Testis (tissue), 5 donors: ENCODE measurements at places on chromosomes 4 and X.

DNA sequence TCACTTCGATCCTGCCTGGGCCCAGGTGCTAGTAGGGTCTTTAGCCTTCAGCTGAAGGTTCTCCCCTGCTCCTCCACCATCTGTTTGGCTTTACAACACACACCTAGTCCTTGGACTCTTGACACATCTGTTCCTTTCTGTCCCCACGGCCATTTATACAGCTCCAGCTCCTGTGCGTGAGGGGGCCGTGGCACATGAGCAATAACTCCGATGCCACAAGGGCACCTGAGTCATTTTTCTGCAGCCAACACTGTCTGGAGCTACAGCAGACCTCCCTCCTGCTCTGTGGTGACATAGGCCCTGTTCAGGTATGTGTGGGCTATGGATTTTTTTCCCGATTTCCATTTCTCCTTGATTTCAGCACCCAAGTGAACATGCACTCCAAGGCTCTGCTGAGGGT is 44.7 kb upstream of the BCOR start:
- no peak overlapping the region for H3K4me3 ChIP-seq
- no peak overlapping the region for H3K27ac ChIP-seq
- H3K36me3 ChIP-seq = no peaks in the 10 kb centered on the region
- no peak for DNase-seq
- no peaks in the 10 kb centered on the region for H3K4me1 ChIP-seq

DNA sequence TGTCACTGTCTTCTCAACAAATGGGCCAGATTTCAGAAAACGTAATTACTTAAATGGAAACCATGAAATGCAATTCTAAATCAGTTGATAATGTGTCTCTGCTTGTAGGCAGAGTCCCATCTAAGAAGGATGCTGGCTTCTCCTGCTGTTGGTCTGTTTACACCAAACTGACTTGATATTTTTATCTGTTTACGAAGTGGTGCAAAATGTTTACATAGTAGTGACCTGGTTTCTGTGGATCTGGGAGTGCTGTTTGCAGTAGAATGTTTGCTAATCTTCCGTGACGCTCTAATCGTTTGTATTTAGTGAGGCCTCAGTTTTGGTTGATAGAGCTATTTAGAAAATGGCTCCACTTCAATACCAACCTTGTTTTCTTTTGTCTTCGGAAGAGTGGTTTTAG is 213.5 kb downstream of the VEGFC start:
- no peak overlapping the region for H3K4me3 ChIP-seq
- DNase-seq = no peak
- no peak overlapping the region for H3K27ac ChIP-seq
- H3K27me3 ChIP-seq = no peaks in the 10 kb centered on the region

DNA sequence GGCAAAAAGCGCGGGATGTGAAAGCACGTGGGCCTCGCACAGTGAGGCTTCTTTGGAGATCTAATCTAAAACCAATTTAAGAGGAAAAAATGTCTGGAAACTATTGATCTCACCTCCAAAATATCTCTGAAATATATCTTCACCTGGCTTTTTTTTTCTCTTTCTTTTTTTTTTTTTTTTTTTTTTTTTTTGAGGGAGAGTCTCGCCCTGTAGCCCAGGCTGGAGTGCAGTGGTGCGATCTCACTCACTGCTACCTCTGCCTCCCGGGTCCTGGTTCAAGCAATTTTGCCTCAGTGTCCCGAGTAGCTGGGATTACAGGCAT is 383 bp upstream of the ZMAT1 start:
- H3K27ac ChIP-seq = peak overlapping the region; percentile 90
- DNase-seq = no peak
- no peaks in the 10 kb centered on the region for H3K4me1 ChIP-seq
- H3K36me3 ChIP-seq = no peaks in the 10 kb centered on the region
- no peak overlapping the region for H3K4me3 ChIP-seq

- H3K36me3 ChIP-seq = no peaks in the 10 kb centered on the region
- DNase-seq = no peak
- H3K27me3 ChIP-seq = no peaks in the 10 kb centered on the region
Observed at GRCh38 chrX:105894721-105895120, 72.4 kb downstream of the NRK start.

DNA sequence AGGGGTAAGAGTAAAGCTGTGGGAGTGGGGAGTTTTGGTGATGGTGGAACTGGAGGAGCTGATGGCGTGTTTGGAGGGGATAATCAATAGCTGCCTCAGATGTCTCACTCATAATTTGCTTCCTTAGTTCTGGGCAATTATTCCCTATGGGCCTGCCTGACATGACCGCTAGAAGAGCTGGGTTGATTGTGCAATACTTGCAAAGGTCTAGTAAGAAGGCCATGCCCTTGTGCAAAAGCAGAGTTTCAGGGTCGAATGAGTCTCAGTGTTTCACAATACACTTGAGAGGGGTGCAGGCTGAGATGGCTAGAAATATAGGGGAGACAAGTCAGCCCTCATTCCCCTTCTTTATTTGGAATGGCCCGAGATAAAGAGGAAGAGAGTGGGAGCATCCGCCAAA is 858.4 kb upstream of the POU3F4 start:
- H3K27ac ChIP-seq = no peak overlapping the region
- no peak for DNase-seq
- no peaks in the 10 kb centered on the region for H3K27me3 ChIP-seq
- no peaks in the 10 kb centered on the region for H3K36me3 ChIP-seq

GRCh38 chr4:124790471-124790870 is 77.9 kb upstream of the ANKRD50 start:
- H3K4me1 ChIP-seq = no peaks in the 10 kb centered on the region
- H3K4me3 ChIP-seq = no peak overlapping the region
- H3K27me3 ChIP-seq = no peaks in the 10 kb centered on the region
- DNase-seq = no peak

DNA sequence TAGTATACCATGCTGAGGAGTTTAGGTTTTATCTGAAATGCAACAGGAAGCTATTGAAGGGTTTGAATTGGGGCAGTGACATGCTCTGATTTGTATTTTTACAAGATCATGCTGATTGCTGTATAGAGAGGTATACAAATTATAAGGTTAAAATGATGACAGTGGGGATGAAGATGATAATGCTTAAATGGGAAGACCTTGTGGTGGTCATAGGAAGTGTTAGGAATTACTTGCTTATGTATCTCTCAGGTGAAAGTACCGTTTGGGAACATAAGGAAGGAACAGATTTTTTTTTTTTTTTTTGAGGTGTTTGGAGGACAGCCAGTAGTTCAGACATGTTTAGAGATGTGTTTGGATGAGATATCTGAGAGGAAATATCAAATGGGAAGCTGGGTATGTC is 5.0 kb downstream of the BMP2K start:
- DNase-seq = no peak
- H3K36me3 ChIP-seq = no peaks in the 10 kb centered on the region
- H3K27me3 ChIP-seq = no peaks in the 10 kb centered on the region
- H3K4me1 ChIP-seq = peaks cover 16% of the 10 kb centered on the region
- no peak overlapping the region for H3K27ac ChIP-seq

DNA sequence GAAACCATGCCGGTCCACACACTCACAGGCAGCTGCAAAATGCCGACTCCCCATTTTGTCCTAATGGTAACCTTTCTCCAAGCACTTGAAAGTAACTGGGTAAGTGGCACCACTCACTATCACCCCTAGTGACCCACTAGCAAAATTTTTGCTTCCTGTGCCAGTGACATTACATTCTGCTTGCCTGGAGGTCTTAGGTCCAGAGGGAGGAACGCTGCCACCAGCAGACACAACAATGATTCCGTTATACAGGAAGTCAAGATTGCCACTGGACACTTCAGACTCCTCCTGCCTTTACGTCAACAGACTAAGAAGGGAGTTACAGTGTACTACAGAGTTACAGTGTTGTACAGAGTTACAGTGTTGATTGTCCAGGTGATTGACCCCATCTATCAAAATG is 11.8 kb upstream of the TMEM192 start:
- peak overlapping the region; percentile 48 for H3K27ac ChIP-seq
- no peaks in the 10 kb centered on the region for H3K36me3 ChIP-seq
- DNase-seq = peak; percentile 69
- no peaks in the 10 kb centered on the region for H3K4me1 ChIP-seq
- H3K27me3 ChIP-seq = no peaks in the 10 kb centered on the region

GRCh38 chrX:47637546-47638195 is 7.9 kb upstream of the CFP start:
- no peak overlapping the region for H3K27ac ChIP-seq
- DNase-seq = peak; percentile 76
- H3K4me3 ChIP-seq = no peak overlapping the region
- H3K4me1 ChIP-seq = no peaks in the 10 kb centered on the region

- no peak for DNase-seq
- H3K36me3 ChIP-seq = no peaks in the 10 kb centered on the region
- no peaks in the 10 kb centered on the region for H3K4me1 ChIP-seq
Observed at GRCh38 chr4:177339477-177340374, 30.1 kb downstream of the NEIL3 start.

DNA sequence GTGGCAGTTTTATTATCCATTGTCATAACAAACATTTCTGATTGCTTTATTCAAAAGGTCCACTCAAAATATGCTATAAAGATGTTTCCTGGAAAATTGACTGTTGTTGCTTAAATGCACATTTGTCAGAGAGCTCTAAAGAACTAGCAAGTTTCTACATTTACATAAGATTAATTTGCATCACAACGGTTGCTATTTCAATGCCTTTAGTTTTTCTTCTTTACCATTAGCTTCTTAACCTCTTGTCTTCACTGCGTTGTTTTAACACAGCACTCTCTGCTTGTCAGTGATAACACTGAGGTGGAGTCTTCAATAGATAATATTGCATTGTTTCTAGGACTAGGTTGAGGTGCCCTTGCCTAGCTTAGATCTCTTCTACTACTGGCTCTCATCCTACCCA is 76.7 kb upstream of the GALNT7 start:
- H3K36me3 ChIP-seq = no peaks in the 10 kb centered on the region
- no peaks in the 10 kb centered on the region for H3K4me1 ChIP-seq
- H3K27ac ChIP-seq = no peak overlapping the region

- no peaks in the 10 kb centered on the region for H3K36me3 ChIP-seq
- no peak overlapping the region for H3K27ac ChIP-seq
- H3K4me3 ChIP-seq = no peak overlapping the region
- H3K27me3 ChIP-seq = no peaks in the 10 kb centered on the region
- DNase-seq = no peak
- H3K4me1 ChIP-seq = no peaks in the 10 kb centered on the region
Observed at GRCh38 chrX:131397891-131398290, 108.8 kb upstream of the IGSF1 start.

GRCh38 chr4:122341886-122342285 is 36.9 kb upstream of the ADAD1 start:
- no peak overlapping the region for H3K27ac ChIP-seq
- H3K36me3 ChIP-seq = no peaks in the 10 kb centered on the region
- H3K4me3 ChIP-seq = no peak overlapping the region
- no peaks in the 10 kb centered on the region for H3K27me3 ChIP-seq
- H3K4me1 ChIP-seq = no peaks in the 10 kb centered on the region
- DNase-seq = no peak

DNA sequence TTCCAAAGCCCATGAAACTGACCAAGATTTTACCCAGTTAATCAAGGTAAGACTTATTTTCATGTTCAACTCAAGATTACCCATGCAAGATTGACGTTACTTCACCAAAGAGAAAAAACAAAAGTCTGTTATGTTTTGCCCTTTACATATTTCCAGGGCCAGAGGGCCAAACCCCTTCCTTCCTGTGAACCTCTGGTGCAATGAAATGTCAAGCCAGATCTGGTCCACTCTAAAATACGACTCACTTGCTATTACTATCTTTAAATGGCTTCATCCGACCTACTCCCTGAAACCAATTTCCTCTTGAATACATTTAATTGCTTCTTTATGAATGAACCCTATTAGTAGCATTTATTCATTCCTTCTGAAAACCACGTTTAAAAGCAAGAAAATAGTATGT is 33.0 kb downstream of the TSPAN5 start:
- no peaks in the 10 kb centered on the region for H3K36me3 ChIP-seq
- no peak overlapping the region for H3K27ac ChIP-seq
- H3K27me3 ChIP-seq = no peaks in the 10 kb centered on the region

DNA sequence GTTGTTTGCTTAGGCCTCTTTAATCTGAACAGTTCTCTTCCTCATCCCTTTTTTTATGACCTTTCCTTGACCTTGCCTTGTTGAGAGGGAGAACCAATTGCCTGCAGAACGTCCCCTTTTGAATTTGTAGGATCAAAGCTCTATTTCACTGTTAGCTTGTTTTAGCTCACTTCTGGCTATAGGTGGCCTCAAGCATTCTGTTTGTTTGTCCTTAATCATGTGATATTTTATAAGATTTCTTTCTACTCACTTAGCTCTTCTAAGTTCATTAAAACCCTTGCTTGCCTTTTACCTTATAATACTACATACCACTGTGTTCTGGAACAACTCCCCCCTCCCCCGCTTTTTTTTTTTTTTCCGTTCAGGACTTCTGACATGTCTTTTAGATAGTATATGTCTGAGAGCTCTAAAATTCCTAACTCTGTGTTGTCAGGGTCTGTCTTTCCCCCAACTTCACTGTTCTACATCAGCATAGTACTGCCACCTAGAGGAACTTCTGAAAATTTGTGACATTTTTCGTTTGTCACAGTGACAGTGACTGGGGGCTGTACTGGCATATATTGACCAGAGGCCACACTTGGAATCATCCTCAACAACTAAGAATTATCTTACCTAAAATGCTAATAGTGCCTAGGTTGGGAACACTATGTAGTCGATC is 128.5 kb downstream of the LARP7 start:
- H3K27me3 ChIP-seq = no peaks in the 10 kb centered on the region
- no peak overlapping the region for H3K27ac ChIP-seq
- DNase-seq = no peak
- no peak overlapping the region for H3K4me3 ChIP-seq
- H3K4me1 ChIP-seq = peaks cover 2% of the 10 kb centered on the region

DNA sequence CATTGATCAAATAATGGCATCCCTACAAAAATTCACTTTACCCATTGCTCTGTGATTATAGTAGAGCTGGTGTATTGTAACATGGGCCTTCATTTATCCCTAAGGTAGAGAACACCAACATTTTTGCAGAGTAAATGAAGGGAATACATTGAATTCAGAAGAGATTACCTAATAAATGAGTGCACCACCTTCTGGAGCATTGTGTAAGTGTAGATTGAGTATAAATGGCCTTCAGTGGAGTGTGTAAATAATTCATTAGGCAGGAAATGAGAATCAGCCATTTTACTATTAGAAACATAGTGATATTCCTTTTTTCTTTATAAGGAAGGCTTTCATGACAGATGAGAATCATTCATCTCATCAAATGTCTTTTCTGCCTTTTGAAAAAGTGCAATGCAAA is 155.8 kb downstream of the FAM47B start:
- no peaks in the 10 kb centered on the region for H3K36me3 ChIP-seq
- H3K4me3 ChIP-seq = no peak overlapping the region
- no peak for DNase-seq

DNA sequence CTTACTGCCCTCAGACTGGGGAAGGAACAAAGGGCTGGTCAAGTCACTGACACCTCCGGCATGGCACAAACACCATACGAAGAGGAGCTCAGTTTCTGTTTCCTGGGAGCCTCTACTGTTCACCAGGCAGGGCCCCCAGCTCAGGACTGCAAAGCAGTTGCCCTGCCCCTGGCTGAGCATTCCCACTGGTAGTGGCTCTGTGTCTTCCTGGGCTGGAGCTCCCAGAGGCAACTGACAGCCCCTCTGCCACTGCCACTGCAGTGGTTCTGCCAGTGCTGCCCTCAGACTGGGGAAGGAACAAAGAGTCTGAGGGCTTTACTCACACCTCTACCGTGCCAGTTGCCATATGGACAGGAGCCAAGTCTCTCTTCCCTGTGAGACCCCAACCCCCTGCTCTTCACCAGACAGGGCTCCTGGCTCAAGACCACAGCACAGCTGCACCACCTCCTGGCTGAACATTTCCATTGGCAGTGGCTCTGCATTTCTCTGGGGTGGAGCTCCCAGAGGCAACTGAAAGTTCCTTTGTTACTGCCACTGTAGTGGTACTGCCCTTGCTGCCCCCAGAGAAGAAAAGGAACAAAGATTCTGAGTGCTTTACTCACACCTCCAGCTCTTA is 67.9 kb downstream of the SMARCA5 start:
- H3K4me3 ChIP-seq = no peak overlapping the region
- no peak overlapping the region for H3K27ac ChIP-seq
- H3K27me3 ChIP-seq = no peaks in the 10 kb centered on the region
- no peaks in the 10 kb centered on the region for H3K36me3 ChIP-seq
